RKO (cell line): ENCODE measurements at places on chromosomes 2 and 18.
A peak's percentile ranks its signal among the peaks of the same experiment; 100 is the strongest.

- DNase-seq, result no peak
These were observed 13.6 kb upstream of the IRS1 start for GRCh38 chr2:226813148-226813701.

- DNase-seq, result no peak
These were observed 420.7 kb upstream of the MYT1L start for GRCh38 chr2:2751715-2752315.

DNA sequence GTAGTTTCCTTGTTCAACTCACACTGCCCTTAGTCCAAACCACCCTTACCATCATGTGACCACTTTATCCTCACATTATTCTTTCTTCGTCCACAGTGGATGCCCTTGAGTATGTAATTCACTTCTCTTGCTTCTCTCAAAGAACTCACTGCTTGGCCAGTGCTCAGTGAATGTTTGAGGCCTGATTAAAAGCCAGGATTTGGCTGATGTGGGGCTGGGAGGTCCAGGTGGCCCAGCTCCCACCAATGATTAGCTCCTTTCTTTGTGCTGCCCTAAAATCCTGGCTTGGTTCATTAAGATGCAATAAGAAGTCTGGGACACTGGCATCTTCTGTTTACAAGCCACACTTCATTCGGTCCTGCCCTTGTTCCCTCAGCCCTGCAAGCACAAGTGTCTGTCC, 97.8 kb upstream of the CELF4 start:
- DNase-seq, result no peak

GRCh38 chr18:79911344-79912270, 39.8 kb downstream of the SLC66A2 start:
- DNase-seq, result no peak

DNA sequence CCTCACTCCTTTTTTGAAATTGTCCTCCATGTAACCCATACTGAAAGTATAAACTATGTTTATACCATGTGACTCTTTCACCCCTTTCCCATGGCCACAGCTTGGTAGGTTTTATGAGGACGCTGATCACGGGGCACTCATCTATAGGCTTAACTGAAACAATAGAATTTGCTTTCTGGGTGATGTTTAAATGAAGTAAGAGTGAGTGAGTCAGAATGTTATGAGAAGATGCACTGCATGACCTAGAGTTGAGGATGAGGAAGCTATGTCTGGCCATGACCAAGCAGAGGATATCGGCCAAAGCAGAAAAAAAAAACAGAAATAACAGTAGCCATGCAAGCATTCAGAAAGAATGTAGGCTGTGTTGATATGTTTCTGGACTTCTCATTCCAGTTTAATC, 34.9 kb downstream of the SCN1A start:
- DNase-seq, result peak; percentile 20

- DNase-seq, result no peak
These were observed 140.7 kb downstream of the AGPS start for GRCh38 chr2:177533253-177533652.

DNA sequence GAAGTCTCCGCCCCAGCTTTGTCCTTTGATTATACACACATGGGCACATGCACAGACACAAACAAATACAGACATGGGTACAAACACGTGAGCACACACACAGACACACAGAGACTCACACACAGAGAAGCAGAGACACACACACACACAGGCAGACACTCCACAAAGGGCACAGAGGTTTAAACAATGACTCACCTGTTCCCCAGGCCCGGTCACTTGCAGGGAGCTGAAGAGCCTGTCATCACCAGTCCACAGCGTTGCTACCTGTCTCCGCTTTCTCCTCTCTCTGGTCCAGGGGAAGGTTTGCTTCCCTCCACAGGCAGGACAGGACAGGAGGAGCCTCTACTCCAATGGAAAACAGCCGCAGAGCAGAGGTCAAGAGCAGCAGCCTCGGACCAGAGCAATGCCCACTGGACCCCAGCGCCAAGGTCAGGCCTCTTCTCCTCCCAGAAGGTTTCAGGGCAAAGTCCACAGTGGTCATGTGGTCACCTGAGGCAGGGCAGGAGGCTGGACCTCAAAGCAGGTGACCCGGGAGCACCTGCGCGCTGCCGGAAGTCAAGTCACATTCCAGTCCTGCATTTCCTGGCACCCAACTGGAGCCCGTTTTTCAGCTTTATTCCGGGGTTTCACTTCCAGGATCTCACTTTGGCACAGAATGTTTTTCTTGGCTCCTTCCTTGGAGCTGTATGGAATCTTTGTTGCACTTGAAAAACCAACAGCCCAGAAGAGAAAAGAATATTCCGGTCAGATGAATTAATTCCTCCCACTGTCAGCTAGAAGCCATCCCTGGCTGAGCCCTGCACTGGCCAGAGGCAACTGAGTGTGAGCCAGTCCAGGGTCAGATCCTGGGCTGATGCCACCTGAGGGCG, at the start of gene RAB17:
TSS of gene RAB17 (minus strand) at position 463 of the 869 bp plus-strand sequence. CDS start 4,580 bp downstream, outside the sequence.
- no peak for DNase-seq

DNA sequence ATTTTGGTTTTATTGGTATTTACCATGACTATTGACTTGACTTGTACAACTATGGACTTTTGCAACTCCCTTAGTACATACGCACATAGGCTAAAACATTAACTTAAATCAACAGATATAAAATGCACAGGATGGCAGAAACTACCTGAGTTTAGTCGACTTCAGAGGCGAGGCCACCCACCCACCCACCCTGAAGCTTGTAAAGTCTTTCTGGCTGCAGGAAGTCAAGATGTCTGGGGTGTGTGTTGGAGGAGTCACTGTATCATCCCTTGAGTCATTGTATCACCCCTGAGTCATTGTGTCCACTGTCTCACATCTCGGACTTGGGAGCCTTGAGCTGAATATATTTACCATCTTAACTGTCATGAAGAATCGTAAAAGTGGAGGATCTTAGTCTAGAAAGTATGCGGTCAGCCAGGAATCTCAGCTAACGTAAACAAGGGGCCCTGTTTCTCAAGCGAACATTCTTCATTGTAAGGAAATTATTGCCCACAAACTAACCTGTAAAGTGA, 140.0 kb upstream of the ST6GAL2 start:
- peak; percentile 2 for DNase-seq

DNA sequence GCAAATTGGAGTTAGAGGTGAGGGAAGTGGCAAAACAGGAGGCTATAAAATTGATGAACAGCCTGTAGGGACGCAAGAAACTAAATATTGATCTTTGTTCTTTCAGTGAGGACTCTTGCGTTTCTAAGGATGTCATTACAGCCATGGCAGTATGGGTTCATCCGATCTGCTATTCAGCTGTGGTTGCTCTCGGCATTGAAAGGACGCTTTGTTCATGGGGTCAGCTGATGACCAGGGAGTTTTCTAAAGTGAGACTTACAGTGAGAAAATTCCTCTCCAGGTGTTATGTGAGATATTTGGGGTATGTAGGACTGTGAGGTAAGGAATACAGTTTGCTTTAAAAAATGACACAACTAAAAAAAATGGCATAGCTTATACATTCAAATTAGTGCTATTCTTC, 52.7 kb upstream of the PELI1 start:
- DNase-seq, result no peak

DNA sequence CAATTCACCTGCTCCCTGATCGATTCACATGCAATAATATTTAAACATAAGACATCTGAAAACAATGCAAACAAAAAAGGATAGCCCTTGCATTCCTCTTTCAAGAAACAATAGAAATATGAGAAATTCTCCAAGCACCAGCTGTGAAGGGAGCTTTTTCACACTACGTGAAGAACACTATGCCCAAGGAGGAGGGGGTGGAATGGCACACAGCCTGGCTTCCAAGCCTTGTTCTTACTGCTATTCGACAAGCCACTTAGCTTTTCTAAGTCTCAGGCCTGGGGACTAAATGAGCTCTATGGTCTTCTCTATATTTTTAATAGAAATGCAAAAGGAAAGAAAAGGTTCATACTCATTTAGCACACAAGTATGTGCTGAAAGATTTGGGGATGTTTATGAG, 92.2 kb upstream of the CHRNA1 start:
- no peak for DNase-seq

GRCh38 chr18:55031979-55032378, 72.7 kb upstream of the CCDC68 start:
- no peak for DNase-seq

GRCh38 chr2:186256540-186256939, 229.5 kb upstream of the ZC3H15 start:
- peak; percentile 72 for DNase-seq

- DNase-seq, result no peak
These were observed 1.0 kb downstream of the TEX51 start for GRCh38 chr2:126899616-126900185.

- DNase-seq, result peak; percentile 48
These were observed 577 bp downstream of the ERCC3 start for GRCh38 chr2:127293386-127293747.

GRCh38 chr2:121804997-121805765, 49.7 kb downstream of the TSN start:
- no peak for DNase-seq

GRCh38 chr2:175984846-175985245, 17.2 kb downstream of the LNPK start:
- no peak for DNase-seq

DNA sequence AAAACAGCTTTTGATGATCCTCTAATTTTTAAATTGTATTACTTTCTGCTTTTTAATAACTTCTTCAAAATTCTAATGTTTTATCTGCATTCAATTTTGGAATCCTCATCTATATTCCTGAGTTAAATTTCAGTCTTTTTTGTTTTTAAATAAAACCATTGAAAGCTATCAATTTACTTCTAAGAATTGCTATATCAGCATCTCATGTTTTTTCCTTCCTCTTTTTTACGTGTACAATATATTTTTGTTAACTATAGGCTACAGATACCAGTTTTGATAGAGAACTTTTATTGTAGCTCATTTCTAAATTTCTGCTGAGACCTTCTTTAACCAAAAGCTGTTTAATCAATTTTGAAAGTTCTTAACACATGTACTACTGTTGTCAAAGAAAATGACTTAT, 84.5 kb downstream of the SS18 start:
- no peak for DNase-seq

DNA sequence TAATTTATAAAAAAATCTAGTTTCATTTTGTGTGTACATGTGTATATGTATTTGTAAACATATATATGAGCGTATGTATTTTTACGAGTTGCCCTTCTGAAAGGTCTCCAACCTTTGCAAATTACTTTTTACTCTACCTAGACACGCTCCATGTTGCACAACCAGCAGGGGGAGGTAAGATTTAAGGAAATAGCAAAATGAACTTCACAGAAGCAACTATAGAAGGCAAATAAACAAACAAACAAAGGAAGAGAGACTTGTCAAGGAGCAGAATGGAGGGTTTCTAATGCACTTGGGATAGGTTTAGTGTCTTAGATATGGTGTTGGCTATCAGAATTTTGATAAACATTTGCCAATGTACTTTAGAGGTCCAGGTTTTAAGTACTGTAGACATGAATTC, 820.5 kb upstream of the POU3F3 start:
- peak; percentile 35 for DNase-seq

- DNase-seq, result no peak
These were observed 38.2 kb upstream of the LYPD6B start for GRCh38 chr2:149000158-149000938.

DNA sequence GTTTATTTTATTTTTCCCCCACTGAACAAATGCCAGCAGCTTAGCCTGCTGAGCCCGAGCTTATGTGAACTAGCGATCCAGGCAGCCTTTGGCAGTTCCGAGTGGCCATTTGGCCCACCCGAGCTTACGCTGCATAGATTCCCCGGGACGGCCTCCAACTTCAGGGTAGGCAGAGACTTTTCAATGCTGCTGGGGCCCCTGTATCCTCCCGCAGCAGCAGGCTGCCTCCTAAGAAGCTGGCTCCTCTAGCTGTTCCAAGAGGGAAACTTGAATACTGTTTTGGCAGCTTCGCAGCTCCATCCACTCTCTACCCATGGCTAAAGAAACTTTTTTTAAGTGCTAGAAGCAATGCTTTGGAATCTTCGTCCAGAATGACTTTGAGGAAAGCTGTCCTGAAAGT, 295.2 kb downstream of the SS18 start:
- DNase-seq, result no peak

DNA sequence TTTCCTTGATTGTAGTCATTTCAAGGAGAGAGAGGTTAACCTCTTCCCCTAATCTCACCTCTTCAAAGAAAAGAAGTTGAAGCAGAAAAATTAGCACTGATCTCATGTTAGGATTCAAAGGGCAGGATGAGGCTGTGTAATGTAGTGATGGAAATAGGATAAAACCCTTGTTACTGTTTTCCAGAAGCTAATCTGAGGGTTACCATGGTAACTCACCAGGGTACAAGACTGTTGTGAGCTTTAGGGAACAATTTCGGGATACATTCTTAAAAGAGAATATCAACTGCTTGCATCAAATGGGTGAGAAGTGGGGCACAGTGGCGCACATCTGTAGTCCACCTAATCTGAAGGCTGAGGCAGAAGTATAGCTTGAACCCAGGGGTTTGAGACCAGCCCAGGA, 64.9 kb upstream of the SLC39A10 start:
- no peak for DNase-seq

DNA sequence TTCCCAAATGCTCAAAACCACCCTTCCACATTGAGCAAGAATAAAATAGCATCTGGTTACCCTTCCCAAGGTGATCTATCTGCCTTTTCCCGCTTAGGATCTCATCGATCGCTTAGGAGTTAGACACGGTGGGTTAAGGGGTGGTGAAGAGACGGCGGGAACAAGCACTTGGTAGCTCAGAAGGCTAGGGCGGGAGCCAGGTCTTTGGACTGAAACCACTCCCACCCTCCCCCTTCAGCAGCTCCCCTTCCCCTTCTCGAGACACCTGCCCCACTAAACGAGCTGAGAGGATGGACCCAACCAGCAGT, 513 bp downstream of the THOC1 start:
- DNase-seq, result peak; percentile 52

DNA sequence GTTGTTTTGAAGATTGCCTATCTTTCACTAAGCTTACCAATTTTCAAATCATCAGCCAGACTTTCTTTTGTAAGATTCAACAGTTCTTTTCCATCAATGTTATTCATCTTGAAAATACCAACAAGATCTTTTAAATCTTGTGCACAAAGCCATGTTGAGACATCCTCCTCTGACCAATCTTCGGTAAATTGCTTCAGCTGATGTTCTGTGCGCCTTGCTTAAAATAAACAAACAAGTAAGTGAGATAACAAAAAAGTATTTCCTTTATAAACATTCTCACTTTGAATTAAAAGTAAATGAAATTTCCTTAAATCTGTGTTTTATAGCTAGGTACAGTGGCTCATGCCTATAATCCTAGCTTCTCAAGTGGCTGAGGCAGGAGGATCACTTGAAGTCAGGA, 30.3 kb downstream of the WDSUB1 start:
- no peak for DNase-seq

DNA sequence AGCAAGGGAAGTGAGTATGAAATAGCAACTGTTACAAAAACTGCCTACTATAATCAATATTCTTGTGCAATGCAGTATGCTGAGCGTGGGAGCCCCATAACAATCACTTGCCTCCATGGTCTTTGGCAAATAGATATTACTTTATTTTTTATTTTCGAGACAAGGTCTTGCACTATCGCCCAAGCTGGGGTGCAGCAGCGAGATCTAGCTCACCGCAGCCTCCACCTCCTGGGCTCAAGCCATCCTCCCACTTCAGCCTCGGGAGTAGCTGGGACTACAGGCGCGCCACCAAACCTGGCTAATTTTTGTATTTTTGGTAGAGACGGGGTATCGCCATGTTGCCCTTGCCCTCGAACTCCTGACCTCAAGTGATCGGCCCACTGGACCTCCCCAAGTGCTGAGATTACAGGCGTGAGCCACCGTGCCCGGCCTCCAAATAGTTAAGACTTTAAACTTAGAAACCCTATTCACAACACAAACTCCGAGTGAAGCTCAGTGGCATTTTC, 1.2 kb upstream of the CCNT2 start:
- DNase-seq, result peak; percentile 34

- DNase-seq, result no peak
These were observed 196.6 kb upstream of the SLC35G4 start for GRCh38 chr18:11412811-11413210.
